ENCODE measurements at places on chromosomes 4 and X. TPM values are rescaled to one million over a fixed set of nuclear protein-coding genes. Genes with fewer than 3 reads are reported as not detected.

GRCh38 chr4:159401791-159402380 is 299.0 kb downstream of the RAPGEF2 start:
- H3K4me1 ChIP-seq: no peaks in the 10 kb centered on the region
- DNase-seq: no peak
- no peaks in the 10 kb centered on the region for H3K36me3 ChIP-seq
- H3K27me3 ChIP-seq: peaks cover 2% of the 10 kb centered on the region

GRCh38 chr4:94274912-94275311 is 67.2 kb downstream of the SMARCAD1 start:
- no peak overlapping the region for H3K4me3 ChIP-seq
- H3K4me1 ChIP-seq: no peaks in the 10 kb centered on the region
- H3K36me3 ChIP-seq: no peaks in the 10 kb centered on the region

- no peaks in the 10 kb centered on the region for H3K4me1 ChIP-seq
- H3K4me3 ChIP-seq: no peak overlapping the region
- H3K27ac ChIP-seq: no peak overlapping the region
- no peak for DNase-seq
- H3K27me3 ChIP-seq: no peaks in the 10 kb centered on the region
- H3K36me3 ChIP-seq: no peaks in the 10 kb centered on the region
Observed at GRCh38 chr4:185115827-185116232, 27.2 kb upstream of the SLC25A4 start.

DNA sequence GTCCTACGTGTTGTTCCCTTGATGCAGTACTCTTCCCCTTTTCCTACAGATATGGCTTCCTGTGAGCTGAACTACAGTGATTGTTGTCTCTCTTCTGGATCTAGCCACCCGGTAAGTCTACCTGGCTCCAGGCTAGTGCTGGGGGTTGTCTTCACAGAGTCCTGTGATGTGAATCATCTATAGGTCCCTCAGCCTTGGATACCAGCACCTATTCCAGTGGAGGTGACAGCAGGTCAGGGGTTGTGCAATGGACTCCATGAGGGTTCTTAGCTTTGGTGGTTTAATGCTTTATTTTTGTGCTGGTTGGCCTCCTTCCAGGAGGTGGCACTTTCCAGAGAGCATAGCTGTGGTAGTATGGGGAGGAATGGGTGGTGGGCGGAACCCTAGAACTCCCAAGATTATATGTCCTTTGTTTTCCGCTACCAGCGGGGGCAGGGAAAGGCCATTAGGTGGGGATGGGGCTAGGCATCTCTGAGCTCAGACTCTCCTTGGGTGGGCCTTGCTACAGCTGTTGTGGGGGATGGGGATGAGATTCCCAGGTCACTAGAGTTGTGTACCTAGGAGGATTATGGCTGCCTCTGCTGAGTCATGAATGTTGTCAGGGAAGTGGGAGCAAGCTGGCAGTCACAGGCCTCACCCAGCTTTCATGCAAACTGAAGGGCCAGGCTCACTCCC is 121.4 kb upstream of the ANKRD50 start:
- DNase-seq: no peak
- H3K4me3 ChIP-seq: no peak overlapping the region
- H3K36me3 ChIP-seq: no peaks in the 10 kb centered on the region
- no peak overlapping the region for H3K27ac ChIP-seq
- H3K4me1 ChIP-seq: no peaks in the 10 kb centered on the region

GRCh38 chrX:34560180-34560579 is 96.9 kb downstream of the TMEM47 start:
- H3K4me3 ChIP-seq: no peak overlapping the region
- no peaks in the 10 kb centered on the region for H3K4me1 ChIP-seq
- no peak for DNase-seq
- no peaks in the 10 kb centered on the region for H3K36me3 ChIP-seq

ING2 gene
- total RNA-seq: 7.2 TPM

All from GM12878 (cell line).